Sciatic nerve (tissue), 2 donors: ENCODE measurements at places on chromosomes 16 and 17.

- peak; percentile 66 for DNase-seq
Measured at GRCh38 chr16:15829460-15829859, 27.4 kb downstream of the MYH11 start.

- peak; percentile 78 for DNase-seq
Measured at GRCh38 chr16:48384520-48385252, 527 bp downstream of the SIAH1 start.

- no peak for DNase-seq
Measured at GRCh38 chr17:64148017-64148631, 18.2 kb upstream of the ERN1 start.

DNA sequence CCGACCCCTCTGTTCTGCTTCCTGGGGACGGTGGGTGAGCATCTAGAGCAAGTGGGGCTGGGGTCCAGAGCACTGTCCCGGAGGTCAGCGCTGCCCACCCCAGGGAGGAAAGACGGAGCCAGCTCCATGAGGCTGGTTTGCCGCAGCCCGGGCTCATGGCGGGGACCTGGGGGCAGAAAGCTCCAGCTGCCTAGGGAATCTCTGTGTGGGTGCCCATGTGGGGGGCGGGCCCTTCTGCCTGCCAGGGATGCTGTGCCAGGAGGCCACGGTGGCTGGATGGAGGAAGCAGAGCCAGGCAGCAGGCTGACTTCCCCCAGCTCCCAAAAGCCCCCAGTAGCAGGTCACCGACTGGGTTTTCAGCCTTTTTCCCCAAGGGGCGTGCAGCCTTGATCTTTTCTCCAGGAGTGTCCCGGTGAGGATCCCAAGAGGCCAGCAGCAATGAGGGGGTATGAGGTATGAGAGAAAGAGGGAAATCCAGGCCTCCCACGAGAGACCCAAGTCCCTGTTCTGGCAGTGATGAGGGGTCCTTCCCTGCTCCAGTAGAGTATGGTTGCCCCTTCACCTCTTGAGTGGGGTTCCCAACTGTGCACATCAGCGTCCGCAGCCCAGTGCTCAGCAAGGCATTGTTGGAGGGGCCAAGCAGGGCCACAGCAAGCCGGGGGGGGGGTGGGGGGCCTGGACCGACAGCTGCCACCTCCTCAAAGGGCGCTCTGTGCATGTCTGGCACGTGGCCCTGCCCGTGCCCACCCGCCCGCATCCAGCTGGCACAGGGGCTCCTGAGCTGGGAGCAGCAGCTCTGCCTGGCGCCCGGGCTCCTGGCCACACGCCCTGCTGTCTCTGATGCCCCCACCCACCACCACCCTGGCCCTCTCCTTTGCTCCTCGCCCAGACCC is 15.6 kb upstream of the BCAR1 start:
- DNase-seq = peak; percentile 63

DNA sequence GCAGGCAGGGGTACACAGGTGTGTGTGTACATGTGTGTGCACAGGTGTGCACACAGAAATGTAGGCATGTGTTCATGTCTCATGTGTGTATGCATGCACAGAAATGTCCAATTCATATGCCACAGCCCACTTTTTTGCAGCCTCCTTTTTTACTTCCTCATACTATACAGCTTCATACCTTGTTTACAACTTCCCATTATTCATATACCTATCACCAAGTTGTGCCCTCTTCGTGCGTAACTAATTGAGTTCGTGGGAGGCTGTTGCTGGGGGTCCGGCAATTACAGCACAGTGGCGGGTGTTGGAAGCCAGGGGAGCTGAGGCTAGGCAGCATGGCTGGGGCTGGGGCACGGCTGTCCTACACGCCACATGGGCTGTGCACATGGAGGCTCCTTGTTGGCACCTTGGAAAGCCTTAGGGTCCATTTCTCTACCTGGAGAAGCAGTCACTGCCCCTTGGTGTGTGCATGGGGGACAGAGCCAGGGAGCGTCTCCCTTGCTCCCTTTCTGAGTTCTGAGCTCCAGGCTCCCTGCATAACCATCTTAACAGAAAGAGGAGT is 266.7 kb downstream of the ENGASE start:
- no peak for DNase-seq

DNA sequence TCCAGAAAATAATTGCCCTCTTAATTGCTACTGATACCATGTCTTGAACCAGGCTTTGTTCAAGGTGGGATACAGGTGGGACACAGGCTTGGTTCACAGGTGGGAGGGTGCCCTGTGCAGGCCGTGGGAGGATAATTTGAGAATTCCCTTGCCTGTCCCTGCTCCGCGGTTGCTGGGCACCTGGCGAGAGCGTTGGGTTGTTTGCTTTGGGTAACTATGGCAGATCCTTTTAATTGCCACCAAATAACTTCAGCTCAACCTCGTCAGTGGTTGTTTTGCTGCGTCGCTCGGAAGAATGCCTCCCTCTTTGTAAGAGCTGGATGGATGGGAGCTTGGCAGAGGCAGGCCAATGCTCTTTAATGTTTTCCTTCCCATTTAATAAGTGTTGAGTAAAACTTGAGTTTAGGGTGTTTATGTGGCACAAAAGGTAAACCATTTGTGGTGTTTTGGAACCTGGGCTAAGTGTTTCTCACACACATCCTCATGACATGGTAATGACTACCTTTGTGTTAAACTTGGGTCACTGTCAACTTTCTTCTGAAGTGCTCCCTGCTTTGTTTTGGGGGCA is 202.5 kb downstream of the MSI2 start:
- no peak for DNase-seq

DNA sequence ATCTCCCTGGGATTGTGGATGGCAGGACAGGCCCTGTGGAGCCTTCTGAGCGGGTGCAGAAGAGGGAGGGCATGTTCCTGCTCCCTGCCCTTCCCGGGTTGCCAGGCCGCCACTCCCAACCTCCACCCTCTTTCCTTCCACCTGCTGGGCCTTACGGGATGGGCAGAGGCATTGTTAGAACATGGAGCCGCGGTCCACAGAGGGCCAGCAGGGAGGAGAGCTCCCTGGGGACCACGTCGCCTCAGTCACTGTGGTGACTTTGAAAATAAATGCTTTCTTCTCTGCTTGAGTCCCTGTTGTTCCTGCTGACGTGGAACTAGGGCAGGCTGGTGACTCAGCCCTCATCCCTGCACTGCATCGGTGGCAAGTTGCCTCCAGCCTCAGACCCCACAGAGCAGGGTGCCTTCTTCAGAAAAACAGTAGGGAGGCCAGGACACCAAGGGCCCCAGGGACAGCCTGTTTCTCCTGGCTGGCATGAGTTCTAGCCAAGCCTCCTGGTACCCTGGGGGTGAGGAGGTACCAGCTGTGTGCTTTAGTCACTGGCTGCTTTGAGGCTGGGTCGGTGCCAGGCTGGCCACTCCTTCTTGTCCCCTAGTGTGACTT is 224.9 kb downstream of the SEC14L1 start:
- DNase-seq = peak; percentile 77

DNA sequence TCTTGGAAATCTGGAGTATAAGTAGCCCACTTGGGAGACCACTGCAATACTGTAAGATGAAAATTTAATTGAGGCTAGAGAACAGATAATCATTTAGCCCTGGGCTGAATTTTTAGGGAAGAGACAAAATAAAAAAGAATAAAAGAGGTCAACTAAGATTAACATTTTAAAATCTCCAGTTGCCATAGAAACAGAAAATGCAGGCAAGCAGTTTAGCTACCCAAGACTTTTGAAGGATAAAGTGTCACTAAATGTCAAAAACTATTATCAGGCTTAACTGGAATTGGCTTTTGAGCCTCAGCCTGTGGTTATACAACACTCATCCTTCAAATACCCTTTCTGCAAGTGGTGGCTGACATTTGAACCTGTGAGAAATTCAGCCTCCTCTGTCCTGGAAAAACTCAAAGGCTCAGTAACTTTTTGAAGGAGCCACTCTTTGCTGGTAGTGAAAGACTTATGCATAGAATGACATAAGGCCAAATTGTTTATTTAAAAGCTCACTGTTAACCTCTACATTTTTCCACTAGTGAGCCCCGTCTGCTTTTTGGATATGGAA is 220.7 kb upstream of the KCNJ16 start:
- DNase-seq = no peak

GRCh38 chr16:27337024-27337423 is 23.2 kb downstream of the IL4R start:
- no peak for DNase-seq

GRCh38 chr16:48367441-48368049 is 17.7 kb downstream of the SIAH1 start:
- no peak for DNase-seq

DNA sequence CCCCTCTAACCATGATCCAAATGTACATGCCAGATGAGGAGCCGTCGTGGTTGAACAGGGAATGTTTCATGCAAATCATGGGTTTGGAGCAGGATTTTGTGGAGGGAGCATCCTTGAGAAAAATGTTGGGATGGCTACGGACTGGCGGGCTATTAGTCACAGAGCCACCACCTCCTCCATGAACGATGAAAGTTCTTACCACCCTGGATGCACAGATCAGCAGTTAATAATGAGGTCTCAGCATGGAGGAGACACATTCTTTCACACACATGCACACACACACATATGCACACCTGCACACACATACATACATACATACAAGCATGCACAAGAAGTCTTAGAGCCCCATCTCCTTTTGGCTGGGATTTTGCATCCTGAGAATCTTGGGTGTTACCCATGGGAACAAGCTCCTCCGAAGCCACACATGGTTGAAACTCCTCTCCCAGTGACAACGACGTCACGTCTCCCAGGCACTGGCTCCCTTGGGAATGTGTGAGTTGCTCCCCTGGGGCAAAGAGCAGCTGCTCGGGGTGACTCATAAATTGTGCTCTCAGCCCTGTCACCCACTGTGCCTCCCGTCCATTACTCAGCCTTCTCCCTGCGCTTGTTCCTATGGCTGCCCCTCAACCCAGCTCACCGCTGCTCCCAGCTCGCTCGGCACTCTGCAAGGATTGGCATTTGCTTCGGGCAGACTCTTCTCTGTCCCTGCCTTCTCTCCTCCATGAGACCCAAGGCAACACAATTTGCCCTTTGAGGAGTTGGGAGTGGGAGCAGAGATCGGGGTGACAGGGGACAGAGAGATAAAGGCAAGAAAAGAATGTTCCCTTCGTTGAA is 344.6 kb downstream of the SOX9 start:
- no peak for DNase-seq

- no peak for DNase-seq
Measured at GRCh38 chr17:71304498-71305158, 816.2 kb upstream of the SOX9 start.

GRCh38 chr17:78427140-78427539 is 48.7 kb downstream of the PGS1 start:
- DNase-seq = no peak

DNA sequence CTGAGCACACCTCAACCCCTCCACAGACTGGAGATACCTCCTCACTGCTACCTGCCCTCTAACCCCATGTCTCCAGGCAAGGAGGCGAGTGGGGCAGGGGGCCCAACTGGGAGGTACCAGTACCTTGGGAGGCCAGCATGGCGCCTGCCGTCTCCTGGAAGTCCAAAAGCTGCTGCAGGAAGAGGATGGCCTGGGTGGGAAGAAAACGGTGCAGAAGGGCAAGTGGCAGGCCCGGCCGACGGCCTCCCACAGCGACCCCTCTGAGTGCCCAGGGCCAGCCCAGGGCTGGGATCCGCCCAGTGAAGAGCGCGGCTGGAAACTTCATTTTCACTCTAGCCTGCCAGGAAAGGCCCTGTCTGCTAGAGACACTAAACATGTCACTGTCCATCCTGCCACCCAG is 8.5 kb downstream of the ZACN start:
- DNase-seq = peak; percentile 49

DNA sequence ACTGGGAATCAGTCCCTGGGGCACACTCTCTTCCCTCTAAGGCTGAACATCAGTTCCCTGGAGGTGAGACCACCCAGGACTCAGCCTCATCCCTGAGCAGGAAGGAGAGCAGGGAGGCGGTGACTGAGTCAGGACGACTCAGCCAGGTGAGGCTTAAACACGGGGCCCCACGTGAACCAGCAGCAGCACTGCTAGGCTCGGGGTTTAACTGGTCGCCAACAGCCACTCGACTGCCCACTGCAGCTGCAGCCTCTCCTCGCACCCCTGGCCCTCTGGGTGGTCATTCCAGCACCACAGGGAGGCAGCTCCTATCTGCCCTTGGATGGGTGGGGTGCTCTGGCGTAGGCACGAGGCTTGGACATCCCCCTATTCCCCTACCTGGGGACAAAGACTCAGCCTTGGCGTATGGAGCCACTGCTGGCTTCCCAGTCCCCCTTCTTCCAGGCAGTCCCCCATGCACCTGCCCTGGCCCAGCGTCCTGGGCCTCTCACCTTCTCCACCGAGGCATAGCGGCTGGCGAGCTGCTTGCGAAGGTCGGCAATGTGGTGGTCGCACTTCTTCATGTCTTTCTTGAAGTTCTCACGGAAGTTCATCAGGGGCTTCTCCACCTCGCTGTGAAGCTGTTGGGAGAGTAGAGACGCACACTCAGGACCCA is 21.2 kb upstream of the RCVRN start:
- DNase-seq = no peak

DNA sequence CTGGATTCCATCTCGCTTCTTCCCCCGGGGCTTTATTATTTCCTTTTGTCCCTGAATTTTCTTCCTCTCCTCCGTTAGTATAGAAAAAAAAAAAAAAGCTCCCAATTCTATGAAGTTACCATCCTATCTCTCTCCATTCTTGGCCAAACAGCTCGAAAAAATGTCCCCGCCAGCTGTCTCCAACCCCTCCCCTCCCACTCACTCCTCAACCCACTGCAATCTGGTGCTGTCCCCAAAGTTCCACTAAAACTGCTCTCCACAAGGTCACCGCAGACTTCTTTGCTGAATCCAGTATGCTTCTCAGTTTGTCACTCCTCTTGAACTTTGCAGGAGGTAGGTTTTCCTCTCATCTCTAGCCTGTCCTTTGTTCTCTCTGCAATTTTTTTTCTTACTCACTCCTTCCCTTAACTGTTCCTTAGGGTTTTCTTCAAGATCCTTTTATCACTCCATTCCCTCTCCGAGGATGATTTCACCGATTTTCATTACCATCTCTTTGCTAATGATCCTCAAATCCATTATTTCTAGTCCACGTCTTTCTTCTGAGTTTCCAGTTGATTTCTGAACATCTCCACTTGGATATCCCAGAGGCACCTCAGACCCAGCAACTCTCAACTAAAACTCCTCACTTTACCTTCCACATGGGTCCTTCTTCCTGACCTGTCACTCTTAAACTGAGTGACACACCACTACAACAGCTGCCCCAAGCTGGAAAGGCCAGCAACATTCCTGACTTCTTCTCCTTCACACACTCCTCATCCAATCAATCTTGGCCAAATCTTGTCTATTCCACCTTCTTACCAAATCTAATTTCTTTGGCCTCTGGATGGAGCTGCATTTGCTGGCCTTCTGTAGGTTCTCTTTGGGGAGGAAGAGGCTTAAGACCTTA is 1.5 kb upstream of the SUMO2 start:
- DNase-seq = peak; percentile 43

- no peak for DNase-seq
Measured at GRCh38 chr16:30473231-30474073, 910 bp downstream of the ITGAL start.

GRCh38 chr17:8345951-8346665 is 6.5 kb downstream of the ODF4 start:
- DNase-seq = no peak

- no peak for DNase-seq
Measured at GRCh38 chr17:46264456-46265198, 30.3 kb upstream of the LRRC37A start.
